ENCODE measurements at places on chromosomes 6 and 20.
A peak's percentile ranks its signal among the peaks of the same experiment; 100 is the strongest.

DNA sequence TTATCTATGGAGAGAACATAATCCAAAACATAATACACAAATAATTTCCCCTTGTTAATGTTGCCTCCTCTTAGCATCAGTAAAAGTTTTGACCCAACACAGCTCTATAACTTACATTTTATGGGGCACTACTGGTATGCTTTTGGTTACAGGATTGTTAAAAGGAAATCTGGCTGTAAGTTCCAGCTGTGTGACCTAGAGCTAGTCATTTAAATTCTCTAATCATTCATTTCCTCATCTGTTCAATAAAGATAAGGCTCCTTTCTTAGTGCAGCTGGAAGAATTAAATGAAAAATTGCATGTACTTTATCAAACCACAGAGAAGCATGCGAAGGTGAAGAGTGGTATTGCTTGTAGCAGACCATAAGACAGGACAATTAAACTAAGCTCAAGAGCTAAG is 4.6 kb downstream of the SLC17A2 start:
- no peak overlapping the region for H3K27ac ChIP-seq
- DNase-seq = no peak
- no peaks in the 10 kb centered on the region for H3K36me3 ChIP-seq

GRCh38 chr6:146582857-146583256 is 15.9 kb upstream of the ADGB start:
- no peaks in the 10 kb centered on the region for H3K27me3 ChIP-seq
- no peak overlapping the region for H3K4me3 ChIP-seq
- no peak overlapping the region for H3K27ac ChIP-seq
- no peak for DNase-seq
- no peaks in the 10 kb centered on the region for H3K36me3 ChIP-seq

- H3K27me3 ChIP-seq = no peaks in the 10 kb centered on the region
- H3K4me3 ChIP-seq = no peak overlapping the region
- peaks cover 21% of the 10 kb centered on the region for H3K36me3 ChIP-seq
- H3K27ac ChIP-seq = no peak overlapping the region
Measured at GRCh38 chr6:128156321-128157111, 255.7 kb upstream of the THEMIS start.

- DNase-seq = no peak
- no peaks in the 10 kb centered on the region for H3K27me3 ChIP-seq
- no peak overlapping the region for H3K4me3 ChIP-seq
- peak overlapping the region; percentile 37 for H3K27ac ChIP-seq
Measured at GRCh38 chr20:49672096-49672664, 41.5 kb downstream of the B4GALT5 start.

- H3K4me3 ChIP-seq = no peak overlapping the region
- no peaks in the 10 kb centered on the region for H3K27me3 ChIP-seq
- no peak overlapping the region for H3K27ac ChIP-seq
- H3K4me1 ChIP-seq = no peaks in the 10 kb centered on the region
- DNase-seq = no peak
Measured at GRCh38 chr6:36508532-36508931, 38.7 kb downstream of the STK38 start.

DNA sequence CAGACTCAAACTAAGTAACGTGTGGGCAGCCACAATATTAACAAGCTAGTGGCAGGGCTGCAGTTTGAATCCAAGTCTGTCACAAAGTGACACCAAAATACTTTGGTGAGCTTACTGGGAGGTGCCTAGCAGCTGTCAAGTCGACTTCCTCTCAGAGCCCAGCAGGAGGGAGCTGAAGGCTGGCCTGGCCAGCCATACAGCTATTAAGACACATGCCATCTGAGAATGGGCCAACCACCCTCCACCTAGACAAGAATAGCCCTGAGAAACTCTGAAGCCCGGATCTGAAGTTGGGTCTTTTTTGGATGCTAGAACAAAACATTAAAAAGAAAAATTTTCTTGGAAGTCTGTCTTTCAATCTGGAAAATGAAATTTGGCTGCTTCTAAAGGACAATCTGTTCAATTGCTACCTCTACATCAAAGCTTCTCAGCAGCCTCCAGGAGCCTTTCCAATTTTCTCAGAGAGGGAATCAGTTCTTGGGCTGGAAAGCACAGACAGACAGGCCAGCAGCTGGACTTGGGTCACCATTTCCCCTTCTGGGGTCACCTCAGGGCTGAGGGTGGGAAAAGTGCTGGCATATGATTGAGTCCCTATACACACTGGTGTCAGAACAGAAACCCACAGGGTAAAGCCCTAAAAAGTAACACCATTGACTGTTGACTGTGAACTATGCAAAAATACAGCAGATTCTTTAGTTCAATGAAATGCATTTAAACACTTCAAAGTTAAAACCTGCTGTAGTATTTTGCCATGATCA is 42.9 kb downstream of the UQCC1 start:
- no peaks in the 10 kb centered on the region for H3K27me3 ChIP-seq
- no peak overlapping the region for H3K4me3 ChIP-seq
- H3K4me1 ChIP-seq = peaks cover 3% of the 10 kb centered on the region

GRCh38 chr6:82385961-82386360 is 22.3 kb downstream of the TPBG start:
- H3K4me3 ChIP-seq = no peak overlapping the region
- no peak for DNase-seq
- H3K36me3 ChIP-seq = no peaks in the 10 kb centered on the region
- no peaks in the 10 kb centered on the region for H3K27me3 ChIP-seq
- H3K4me1 ChIP-seq = no peaks in the 10 kb centered on the region
- no peak overlapping the region for H3K27ac ChIP-seq

GRCh38 chr20:43065299-43065698 is 124.4 kb downstream of the PTPRT start:
- H3K27ac ChIP-seq = no peak overlapping the region
- DNase-seq = no peak
- no peaks in the 10 kb centered on the region for H3K27me3 ChIP-seq
- no peaks in the 10 kb centered on the region for H3K4me1 ChIP-seq
- no peaks in the 10 kb centered on the region for H3K36me3 ChIP-seq

DNA sequence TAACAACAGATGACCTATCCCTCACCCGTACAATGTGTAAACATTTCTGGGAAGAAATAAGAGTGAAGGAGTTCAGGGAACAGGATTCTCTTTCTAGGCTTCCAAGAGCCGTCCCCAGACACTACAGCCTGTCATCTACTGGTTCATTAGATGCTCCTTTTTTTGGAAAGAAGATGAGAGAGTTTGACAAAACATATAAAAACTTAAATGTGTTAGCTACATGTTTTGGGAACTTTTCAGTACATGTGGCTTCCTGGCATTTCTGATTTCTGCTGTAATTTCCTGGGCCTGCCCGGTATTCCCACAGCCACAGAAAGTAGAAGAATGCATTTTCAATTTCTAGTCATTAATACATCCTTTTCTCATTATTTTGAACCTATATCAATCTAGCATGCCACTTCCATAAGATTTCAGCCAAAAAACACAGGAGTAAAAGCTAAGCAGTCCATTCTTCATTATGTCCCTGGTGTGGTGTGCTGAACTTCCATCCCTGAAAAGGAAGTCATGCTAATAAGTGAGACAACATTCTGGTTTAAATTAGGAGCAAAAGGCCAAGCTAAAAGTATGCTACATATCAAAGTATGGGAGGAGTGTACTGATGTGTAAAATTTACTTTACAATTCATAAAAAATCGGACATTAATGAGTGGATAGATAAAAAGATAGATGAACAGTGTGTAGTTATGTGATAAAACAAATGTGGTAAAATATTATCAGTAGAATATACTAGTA is 198.2 kb downstream of the WDR27 start:
- H3K4me1 ChIP-seq = no peaks in the 10 kb centered on the region
- H3K4me3 ChIP-seq = no peak overlapping the region
- no peaks in the 10 kb centered on the region for H3K27me3 ChIP-seq
- DNase-seq = no peak

GRCh38 chr6:170445487-170445886 is 107.6 kb downstream of the PSMB1 start:
- no peak overlapping the region for H3K27ac ChIP-seq
- H3K4me3 ChIP-seq = no peak overlapping the region
- H3K36me3 ChIP-seq = no peaks in the 10 kb centered on the region
- H3K4me1 ChIP-seq = no peaks in the 10 kb centered on the region
- no peaks in the 10 kb centered on the region for H3K27me3 ChIP-seq

- no peak for DNase-seq
- no peak overlapping the region for H3K27ac ChIP-seq
- H3K36me3 ChIP-seq = no peaks in the 10 kb centered on the region
Measured at GRCh38 chr6:122184401-122184827, 215.0 kb upstream of the HSF2 start.

DNA sequence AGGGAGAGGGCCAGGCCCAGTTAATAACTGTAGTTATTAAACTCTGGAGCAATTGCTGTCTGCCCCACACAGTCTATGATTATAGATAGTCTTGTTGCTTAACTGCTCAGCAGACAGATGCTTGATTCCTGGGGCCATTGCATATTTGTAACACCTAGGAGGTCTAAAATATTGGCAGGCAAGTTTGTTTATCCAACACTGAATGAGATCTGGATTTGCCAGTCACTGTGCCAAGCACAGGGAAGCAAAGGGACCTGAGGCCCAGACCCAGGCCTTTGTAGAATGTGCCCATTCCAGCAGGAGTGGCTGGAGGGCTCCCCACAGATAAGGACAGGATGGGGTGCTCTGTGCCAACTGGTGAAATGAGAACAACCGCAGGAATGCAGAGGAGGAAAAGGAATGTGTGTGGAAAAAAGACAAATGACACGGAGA is 17.6 kb upstream of the ENTPD6 start:
- peaks cover 15% of the 10 kb centered on the region for H3K27me3 ChIP-seq
- no peaks in the 10 kb centered on the region for H3K36me3 ChIP-seq
- DNase-seq = no peak
- H3K27ac ChIP-seq = no peak overlapping the region
- no peaks in the 10 kb centered on the region for H3K4me1 ChIP-seq
- no peak overlapping the region for H3K4me3 ChIP-seq

DNA sequence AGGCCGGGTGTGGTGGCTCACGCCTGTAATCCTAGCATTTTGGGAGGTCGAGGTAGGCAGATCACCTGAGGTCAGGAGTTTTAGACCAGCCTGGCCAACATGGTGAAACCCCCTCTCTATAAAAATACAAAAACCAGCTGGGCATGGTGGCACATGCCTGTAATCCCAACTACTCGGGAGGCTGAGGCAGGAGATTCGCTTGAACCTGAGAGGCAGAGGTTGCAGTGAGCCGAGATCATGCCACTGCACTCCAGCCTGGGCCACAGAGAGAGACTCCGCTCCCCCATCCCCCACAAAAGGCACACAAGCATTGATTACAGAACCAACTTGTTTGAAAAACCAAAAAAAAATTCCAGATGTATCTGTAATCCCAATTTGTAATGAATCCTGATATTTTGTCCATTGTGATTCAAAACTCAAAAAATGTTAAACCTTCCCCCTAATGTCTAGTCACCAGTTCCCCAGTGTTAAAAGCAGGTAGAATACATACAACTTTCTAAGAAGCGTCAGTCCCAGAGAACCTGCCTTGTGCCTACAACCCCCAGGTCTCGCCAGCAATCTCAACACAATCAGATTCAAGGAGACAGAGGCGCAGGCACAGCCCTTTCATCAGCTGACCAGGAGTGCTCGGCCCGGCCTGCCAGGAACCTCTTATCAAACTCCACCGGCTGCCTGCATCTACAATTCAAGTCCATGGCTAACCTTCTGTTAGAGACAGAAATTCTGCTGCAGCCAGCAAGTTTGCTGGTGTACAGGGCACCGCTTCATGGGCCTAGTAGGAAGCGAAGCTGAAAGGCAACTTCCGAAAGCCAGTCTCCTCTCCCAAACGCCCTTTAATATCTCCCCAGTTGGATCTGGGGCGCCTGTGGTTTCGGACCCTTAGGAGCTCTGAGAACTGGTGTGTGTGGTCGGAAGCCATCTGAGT is 2.1 kb downstream of the EZR start:
- H3K27ac ChIP-seq = peak overlapping the region; percentile 99
- peak overlapping the region; percentile 99 for H3K4me3 ChIP-seq
- peaks cover 46% of the 10 kb centered on the region for H3K4me1 ChIP-seq
- DNase-seq = no peak
- H3K27me3 ChIP-seq = no peaks in the 10 kb centered on the region

GRCh38 chr6:137708481-137708880 is 158.6 kb upstream of the TNFAIP3 start:
- DNase-seq = no peak
- H3K27ac ChIP-seq = no peak overlapping the region
- H3K36me3 ChIP-seq = no peaks in the 10 kb centered on the region
- H3K4me1 ChIP-seq = peaks cover 21% of the 10 kb centered on the region
- no peaks in the 10 kb centered on the region for H3K27me3 ChIP-seq
- peak overlapping the region; percentile 48 for H3K4me3 ChIP-seq

DNA sequence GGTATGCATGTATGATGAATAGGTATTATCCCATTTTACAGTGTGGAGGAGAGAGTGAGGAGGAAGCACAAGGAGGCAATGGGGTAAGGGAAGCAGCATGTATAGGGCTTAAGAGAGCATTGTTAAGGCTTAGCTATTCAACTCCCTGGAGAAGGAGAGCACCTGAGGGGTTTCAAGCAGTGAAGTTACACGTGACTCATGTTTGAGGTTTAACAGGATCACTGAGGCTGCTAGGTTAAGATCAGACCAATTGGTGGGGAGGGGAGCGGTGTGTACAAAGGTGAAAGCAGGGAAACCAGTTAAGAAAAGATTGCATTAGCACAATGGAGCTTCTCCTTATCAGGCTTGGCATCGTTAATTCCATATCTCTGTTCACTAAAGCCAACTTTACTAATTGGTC is 64.4 kb upstream of the NHSL1 start:
- no peak overlapping the region for H3K27ac ChIP-seq
- no peaks in the 10 kb centered on the region for H3K4me1 ChIP-seq
- no peaks in the 10 kb centered on the region for H3K27me3 ChIP-seq
- H3K4me3 ChIP-seq = no peak overlapping the region

- H3K27me3 ChIP-seq = no peaks in the 10 kb centered on the region
- H3K4me3 ChIP-seq = no peak overlapping the region
- no peaks in the 10 kb centered on the region for H3K4me1 ChIP-seq
- no peak for DNase-seq
Measured at GRCh38 chr6:114651611-114652010, 308.8 kb upstream of the HS3ST5 start.

GRCh38 chr6:81906709-81907204 is 154.3 kb upstream of the TENT5A start:
- no peak overlapping the region for H3K4me3 ChIP-seq
- H3K27me3 ChIP-seq = no peaks in the 10 kb centered on the region
- no peak overlapping the region for H3K27ac ChIP-seq
- DNase-seq = no peak
- no peaks in the 10 kb centered on the region for H3K4me1 ChIP-seq

DNA sequence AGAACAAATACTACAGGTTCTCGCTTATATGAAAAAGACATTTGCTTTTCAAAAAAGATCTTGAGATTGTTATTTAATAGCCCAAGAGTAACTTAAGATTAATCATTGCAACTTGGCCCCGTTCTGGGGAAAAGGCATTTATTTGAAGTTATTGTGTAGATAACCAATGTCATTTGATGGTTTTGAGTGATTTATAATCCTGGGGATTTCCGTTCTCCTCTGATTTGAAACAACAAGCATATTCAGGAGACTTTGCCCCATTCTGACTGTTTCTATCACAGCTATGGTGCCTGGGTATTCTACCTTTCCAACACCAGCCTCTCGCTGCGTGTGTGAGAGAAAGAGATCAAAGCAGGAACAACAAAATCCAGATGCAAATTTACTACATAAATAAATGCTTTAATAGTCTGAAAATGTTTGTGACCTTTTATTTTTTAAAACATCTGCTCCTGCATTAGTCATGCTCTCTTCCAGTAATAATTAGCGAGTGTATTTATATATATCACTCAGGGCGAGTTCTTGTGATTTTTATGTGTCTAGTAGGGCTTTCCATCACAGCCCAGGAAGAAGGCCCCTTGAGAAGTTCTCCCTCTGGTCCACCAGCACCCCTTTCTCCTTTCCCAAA is 197.9 kb upstream of the FOXQ1 start:
- peaks cover 29% of the 10 kb centered on the region for H3K27me3 ChIP-seq
- no peaks in the 10 kb centered on the region for H3K4me1 ChIP-seq
- H3K4me3 ChIP-seq = no peak overlapping the region
- no peak overlapping the region for H3K27ac ChIP-seq
- H3K36me3 ChIP-seq = no peaks in the 10 kb centered on the region
- DNase-seq = no peak

Data from naive B cell (primary cell).